Adrenal gland (tissue), 19 donors: ENCODE measurements at places on chromosomes 4 and X. TPM values are rescaled to one million over a fixed set of nuclear protein-coding genes. Genes with fewer than 3 reads are reported as not detected.

Gene KIF4A
- 0.35 TPM for total RNA-seq

Gene GPR34
- 6.3 TPM for total RNA-seq

Gene SATL1
- 0.41 TPM for total RNA-seq

Gene C4orf51
- total RNA-seq: not detected

Gene MAMLD1
- total RNA-seq: 5.3 TPM

Gene ADH1C
- 0.50 TPM for total RNA-seq

Gene VAMP7
- 39.7 TPM for total RNA-seq

Gene CDX4
- total RNA-seq: not detected

DNA sequence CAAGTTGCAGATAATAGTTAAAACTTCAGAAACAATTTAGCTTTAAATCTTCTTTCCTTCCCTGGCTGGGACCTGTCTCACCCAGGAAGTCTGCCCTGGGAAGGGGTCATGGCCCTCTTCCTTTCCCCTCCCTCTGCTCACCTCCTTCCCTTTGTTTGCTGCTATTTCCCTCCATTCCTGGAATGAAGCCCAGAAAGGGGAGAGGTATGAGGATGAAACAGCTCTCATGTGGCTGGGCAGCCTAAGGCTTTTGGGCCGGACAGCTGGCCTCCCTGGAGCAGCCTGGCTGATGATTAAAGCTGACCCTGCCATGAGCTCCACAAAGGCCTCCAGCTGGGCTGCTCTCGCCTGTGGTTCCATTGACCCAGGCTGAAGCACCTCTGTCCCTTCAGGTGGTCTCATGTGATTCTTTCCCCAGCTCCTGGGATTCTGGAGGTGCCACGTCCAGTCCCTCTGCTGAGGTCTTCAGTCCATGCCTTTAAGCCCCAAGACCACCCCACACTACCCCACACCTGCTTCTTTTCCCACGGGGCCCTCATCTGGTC lies 202.1 kb downstream of the PTTG2 start:
- peak; percentile 30 for DNase-seq

DNA sequence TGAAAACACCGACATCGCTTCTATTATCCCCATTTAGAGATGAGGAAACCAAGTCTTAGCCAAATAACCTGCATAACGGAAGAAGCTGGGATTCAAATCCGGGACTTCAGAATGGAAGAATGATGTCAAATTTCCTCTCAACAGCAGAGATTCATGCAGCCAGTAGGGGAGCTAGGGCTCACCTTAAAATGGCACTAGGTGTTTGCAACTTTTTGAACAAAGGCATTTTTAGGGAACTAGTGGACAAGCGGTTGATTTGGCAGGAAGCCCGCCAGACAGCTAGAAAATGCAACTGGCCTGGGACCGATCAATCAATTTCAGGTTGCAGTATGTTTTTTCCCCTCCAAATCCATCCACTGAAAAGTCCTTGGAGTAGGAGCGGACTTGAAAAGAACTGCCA lies 224.2 kb downstream of the PTTG2 start:
- DNase-seq: no peak

GRCh38 chr4:135553213-135553612 lies 1351.6 kb upstream of the PABPC4L start:
- DNase-seq: no peak

DNA sequence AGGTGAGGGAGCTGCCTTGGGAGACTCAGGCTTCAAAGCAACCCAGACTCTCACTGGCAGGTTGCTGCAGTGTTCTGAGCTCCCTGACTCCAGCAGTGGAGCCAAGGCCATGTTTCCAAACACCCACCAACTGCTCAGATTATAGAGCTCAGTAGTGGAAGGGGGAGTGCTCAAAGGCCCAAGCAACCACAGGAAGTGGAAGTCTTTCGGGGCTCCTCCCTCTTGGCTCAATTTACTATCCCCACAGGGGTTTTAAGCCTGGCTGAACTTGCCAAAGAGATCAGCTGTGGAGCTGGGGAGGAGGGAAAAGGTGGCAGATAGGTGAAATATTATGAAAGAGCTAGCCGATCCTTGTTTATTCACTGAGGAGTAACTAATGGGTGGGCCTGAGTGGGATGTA lies 82.5 kb downstream of the HPRT1 start:
- peak; percentile 55 for DNase-seq

DNA sequence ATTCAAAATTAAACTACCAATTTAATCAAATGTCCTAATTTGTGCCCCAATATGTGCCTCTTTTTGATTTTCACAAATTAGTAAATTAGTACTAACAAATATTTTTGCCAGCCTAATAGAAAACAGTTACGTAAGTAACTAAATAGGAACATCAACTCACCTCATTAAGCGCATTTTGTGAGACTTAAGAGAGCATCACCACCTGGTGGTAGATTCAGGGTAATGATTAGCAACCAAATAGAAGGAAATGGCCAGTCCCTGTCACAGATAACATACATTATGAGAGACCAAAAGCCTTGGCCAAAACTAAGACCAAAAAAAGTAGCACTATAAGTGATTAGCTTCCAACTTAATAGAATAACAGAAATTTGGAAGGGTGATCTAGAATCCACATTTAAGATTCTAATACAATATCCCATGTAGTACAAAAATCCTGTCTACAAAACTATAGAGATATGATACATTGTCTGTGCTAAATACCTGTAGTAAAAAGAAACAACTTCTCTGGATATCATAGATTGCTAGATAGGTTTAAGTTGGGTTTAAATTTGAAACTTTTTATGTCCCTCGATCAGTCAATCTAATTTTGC lies 46.7 kb downstream of the C4orf46 start:
- DNase-seq: no peak

DNA sequence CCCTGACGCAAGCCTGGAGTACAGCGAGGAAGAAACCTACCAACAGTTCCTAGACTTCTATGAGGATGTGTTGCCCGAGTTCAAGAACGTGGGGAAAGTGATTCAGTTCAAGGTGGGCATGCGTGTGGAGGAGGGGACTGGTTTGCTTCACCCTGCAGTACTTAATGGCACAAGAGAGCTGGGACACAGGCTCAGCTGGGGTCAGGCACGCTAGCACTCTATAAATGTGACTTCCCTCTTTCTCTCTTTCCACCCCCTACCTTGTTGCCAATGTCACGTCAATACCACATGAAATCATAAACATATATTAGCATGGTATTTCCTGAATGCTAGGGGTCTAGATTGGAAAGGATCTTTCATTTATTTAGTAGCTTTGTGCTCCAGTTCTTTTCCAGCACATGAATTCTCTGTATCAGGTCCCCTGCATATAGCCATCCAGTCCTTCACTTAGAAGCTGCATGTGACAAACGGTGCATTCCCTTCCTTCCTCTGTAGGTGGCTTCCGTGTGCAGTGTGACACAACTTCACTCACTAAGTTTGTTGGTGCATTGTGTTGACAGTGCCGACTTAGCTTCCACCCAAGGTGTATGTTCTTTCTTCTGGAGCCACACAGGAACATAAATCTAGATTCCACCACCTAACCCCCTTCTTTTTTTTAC lies 25.6 kb downstream of the ZRSR2 start:
- peak; percentile 7 for DNase-seq

DNA sequence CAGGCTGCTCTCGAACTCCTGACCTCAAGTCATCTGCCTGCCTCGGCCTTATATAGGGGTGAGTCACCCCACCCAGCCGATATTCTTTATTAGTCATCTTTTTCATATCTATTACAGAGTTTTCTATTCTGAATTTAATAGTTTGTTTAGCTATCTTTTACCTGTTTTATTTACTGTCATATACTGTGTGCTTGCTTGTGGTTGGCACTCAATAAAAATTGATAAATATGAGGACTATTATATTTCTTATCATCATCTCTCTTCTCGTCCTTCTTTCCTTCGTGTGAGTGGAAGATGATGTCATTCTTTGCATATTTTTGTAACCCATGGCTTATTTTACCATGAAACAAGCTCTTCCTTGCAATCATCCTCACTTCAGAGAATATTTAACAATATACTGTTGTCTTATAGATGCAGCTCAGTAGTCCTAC lies 265.5 kb downstream of the ARHGAP24 start:
- no peak for DNase-seq

GRCh38 chrX:112008724-112009123 lies 73.9 kb downstream of the TRPC5 start:
- no peak for DNase-seq

DNA sequence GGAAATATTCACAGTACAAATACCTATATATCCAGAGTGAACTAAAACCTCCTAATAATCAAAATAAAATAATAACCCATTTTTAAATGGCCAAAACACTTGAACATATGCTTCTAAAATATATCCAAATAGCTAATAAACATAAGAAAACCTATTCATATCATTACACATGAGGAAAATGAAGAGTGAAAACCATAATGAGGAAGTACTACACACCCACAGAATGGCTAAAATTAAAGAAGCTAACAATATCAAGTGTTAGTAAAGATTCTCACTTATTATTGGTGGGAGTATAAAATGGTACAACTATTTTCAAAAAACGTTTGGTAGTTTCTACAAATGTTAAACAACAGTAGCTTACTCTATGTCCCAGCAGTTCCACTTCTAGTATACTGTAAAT lies 92.1 kb downstream of the KLHL13 start:
- DNase-seq: no peak

- DNase-seq: no peak
Measured at GRCh38 chr4:38957261-38957815, 74.9 kb downstream of the TMEM156 start.

DNA sequence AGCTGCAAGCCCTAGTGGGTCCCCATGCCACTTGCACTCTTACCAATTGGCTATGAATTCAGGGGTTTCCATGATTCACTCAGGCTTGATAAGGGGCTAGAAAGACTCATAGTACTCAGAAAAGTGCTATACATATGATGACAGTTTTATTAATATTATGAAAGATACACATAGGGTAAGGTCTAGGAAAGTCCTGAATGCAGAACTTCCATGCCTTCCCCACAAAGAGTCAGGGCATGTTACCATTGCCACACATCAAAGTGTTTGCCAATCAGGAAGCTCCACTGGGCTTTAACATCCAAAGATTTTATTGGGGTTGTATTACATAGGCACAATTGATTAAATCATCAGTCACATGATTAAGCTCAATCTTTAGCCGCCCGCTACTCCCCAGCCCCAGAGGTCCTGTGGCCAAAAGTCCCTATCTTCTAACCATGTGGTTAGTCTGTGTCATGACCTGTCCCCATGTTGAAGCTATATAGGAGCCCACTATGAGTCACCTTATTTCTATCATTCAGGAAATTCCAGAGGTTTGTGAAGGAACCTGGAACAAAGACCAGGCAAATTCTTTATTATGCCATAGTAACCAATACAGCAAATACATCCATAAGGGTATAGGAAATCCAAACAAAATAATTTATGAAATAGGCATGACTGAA lies 635.6 kb downstream of the STPG2 start:
- no peak for DNase-seq

DNA sequence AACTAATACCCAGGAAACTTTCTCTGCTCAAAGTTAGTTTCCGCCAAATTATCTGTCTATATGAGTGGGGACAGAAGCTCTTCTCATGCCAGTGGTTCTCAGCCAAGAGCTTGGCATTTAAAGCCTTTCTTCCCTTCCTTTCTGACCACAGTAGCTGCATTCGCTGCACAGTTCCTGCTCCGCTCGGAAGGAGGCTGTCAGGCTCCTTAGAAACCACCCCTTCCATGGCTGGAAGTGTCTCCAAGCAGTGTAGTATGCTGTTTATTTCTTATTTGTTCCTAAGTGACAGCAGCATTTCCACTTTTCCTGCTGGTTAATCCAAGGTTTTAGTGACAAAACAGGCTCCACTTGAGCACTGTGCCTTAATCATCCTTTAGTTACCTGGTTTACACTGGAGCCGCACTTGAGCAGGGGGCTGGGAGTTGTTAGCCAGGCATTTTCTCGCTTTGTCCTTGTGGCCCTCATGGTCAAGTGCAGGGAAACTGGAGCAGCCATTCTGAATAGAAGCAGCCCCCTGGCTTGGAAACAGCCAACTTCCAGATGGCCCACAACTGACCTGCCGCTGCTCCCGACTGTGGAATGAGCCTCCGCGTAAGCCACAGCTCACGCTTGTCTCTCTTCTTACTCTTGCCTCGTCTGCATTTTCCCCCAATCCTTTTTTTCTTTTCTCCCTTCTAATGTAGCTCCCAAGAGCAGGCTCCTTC lies 739.4 kb upstream of the TENM3 start:
- no peak for DNase-seq

DNA sequence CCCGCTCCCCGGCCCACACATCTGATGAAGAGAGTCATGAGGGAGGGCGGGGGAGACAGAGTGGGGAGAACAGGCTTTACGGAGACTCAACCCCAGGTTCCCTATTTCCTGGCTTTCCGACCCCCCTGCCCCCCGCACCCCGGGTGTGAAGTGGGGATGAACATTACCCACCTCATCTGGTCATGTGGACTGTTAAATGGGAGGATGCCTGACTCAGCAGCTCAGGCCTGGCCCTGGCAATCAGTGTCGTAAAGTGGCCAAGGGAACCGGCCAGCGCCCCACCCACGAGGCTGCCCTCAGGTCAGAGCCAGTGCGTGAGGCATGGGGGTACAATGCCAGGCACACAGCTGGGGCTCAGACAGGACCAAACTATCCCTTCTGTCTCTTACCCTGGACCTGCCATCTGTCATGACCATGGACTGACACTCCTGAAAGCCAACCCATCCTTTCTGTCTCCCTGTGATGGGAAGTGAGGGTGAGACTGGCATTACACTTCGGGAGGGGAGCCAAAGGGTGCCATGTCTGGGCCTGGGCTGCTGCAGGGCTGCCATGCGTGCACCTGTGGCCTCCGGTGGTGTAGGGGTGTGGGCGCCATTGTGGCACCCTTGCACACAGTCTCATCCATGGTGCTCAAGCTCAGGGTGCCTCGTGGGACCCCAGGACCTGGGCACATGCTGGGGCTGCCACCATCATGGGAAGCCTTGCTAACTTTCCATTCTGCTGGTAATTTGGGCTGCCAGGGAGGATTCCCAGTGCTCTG lies 106.1 kb upstream of the PSAPL1 start:
- DNase-seq: no peak

GRCh38 chrX:95949588-95949987 lies 735.1 kb upstream of the DIAPH2 start:
- DNase-seq: no peak

DNA sequence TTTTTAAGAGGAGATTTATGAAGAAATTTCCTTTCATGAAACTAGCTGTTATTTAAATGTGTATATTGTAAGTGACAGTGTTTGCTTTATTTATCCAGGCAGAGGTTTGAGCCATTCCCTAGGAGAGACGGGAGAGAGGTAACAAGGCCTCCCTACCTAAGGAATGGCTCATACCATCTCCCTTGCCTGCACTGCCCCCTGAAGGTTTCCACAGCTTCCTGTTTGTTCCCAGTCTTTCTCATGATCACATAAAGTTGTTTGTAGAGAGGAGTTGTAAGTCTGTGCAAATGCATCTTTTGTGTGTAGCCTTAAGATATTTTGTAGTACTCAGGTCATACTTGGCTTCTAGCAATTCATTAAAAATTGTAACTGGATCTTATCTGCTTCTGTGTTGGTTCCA lies 1504.5 kb upstream of the PCDH10 start:
- peak; percentile 21 for DNase-seq

- no peak for DNase-seq
Measured at GRCh38 chr4:70927502-70928137, 25.5 kb downstream of the MOB1B start.

- DNase-seq: peak; percentile 55
Measured at GRCh38 chr4:169791527-169792156, 33.9 kb upstream of the HPF1 start.
